ENCODE measurements at places on chromosomes 2 and 18.

DNA sequence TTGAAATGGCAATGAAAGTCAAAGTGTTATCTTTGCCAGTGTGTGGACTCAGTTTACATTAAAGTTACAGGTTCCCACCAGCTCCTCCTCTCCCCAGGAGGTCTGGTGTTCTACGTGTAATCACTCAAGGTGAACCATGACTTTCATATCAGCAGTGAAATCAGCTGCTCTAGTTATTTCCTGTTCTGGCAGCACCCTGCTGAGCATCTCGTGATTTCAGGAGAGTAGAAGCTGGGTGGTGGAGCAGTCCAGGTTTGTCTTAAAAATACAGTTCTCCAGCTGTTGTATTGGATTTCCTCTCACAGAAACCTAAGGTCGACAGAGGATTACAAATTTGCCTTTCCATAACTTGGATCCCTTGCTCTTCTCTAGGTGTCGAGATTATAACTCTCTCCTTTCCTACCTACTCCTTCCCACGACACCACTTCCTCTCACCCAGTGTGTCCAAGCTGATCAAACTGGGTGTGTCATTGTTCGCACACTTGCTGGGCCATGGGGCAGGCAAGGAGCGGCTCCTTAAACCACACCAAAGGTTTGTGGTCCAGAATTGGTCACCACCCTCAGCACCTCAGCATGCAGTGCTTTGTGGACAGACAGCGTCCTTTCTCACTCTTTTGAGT lies 13.0 kb upstream of the ARHGAP25 start:
- DNase-seq = no peak

GRCh38 chr2:182597570-182598295 lies 118.3 kb upstream of the DNAJC10 start:
- no peak for DNase-seq

DNA sequence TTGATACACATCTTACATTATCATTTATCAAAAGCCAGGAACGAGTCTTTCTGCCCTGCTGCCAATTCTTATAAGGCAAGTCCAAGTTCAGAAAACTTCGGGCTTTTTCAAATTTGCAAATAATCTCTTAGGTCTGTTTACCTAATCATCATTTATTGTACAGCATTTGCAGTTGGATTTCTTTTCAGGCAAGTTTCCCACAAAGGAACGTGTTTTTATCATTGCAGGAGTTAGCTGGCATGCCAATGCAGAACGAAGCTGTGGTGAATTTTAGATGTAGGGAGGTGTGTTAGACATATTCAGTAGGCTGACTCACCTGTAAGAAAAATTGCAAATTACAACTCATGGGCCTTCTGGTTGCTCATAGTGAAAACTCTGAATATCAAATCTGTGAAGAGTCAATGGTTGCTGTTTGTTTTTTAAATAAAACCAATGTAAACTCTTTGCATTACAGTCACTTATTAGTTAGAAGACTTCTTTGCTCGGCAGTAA lies 209.6 kb downstream of the SRBD1 start:
- DNase-seq = no peak

- DNase-seq = no peak
Measured at GRCh38 chr2:12606472-12607000, 110.2 kb upstream of the TRIB2 start.

DNA sequence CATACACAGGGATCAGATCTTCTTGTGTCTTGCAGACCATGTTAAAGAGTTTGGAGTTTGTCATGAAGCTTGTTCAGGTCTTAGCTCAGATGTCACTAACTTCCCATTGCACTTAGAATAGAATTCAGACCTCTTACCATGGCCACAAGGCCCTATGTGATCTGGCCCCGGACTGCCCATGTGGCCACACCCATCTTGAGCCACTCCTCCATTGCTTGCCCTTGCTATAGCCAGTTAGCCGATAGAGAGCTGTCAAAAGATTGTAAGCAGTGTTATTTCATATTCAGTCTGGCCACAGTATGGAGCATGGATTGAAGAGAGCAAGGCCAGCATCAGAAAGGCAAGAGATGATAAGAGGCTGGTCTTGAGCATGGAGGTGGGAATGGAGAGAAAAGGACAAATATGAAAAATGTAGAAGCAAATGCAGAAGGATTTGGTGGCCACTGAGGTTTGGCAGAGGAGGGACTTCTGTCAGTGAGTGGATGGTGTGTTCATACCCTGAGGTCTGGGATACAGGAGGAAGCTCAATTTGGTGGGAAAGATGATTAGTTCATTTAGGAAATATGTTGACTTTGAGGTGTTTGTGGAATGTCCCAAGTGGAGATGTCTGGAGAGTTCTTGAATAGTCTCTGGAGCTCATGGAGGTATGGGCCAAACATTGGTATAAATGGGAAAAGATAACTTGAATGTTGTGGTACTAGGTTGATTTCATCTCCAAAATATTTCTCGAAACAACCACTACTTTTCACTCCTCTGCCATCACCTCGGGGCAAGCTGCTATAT lies 10.6 kb downstream of the DGUOK start:
- no peak for DNase-seq

DNA sequence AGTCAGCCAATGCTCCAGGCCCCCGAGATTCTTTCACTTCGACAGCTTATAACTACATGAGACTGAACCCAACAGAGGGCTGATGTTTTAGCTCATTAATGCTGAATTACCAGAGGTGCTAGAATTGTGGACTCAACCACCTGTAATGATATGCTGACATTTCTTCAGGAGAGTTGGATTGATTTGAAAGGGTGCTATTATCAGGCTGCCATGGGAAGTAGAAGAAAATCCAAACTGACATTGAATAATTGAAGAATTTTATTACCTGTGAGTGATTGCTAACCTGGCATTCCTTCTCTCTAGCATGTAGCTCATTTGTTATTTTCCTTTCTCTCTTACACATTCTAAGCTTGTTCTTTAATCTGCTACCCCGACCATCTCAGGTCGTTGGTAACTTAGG lies 488.8 kb downstream of the PID1 start:
- no peak for DNase-seq

DNA sequence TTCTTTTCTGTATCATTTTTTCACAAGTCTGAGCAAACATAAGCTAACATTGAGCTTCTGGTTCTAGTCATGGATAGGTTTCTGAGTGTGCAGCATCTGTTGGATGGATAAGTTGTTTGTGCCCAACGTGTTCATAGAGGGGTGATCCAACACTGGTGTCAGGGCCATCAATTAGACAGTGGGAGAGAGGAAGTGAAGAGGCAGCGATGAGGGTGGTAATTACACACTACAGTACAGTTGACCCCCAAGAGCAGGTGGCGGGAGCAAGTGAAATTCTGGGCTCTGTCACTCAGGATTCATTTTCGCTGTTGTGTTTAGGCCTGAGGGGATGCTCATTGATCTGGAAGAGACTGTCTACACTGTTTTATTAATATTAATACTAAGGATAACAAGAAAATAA lies 180.0 kb upstream of the CXCR4 start:
- DNase-seq = no peak

All from bone marrow (tissue), 2 donors.